ENCODE measurements at places on chromosomes 1 and 21.

DNA sequence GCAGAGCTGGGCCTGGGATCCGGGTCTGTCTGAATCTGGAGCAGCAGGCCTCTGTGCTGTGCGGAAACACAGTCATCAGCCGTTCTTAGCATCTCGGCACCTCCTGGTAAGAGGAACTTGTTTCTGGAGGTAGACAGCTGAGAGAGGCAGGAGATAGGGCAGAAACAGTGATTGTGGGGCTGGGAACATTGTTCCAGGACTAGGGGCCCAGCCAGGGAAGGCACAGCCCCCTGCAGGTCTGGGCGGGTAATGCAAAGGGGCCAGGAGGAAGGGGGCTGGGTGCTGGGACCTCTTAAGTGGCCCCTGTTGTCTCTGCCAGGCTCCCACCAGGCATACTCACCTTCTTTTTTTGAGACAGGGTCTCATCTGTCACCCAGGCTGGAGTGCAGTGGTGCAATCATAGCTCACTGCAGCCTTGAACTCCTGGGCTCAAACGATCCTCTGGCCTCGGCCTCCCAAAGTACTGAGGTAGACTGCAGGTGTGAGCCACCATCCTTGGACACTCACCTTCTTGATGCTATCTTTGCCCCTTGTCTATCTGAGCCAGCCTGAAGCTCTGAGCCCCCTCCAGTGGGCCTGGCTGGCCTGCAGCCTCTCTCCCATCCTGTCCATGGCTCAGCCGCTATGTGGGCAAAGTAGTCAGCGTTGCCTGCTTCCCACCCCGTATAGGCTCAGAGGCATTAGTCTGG is 134.3 kb upstream of the ZBTB40 start:
- DNase-seq = peak; percentile 36

GRCh38 chr1:202315576-202316168 is 26.1 kb downstream of the UBE2T start:
- peak; percentile 82 for DNase-seq

DNA sequence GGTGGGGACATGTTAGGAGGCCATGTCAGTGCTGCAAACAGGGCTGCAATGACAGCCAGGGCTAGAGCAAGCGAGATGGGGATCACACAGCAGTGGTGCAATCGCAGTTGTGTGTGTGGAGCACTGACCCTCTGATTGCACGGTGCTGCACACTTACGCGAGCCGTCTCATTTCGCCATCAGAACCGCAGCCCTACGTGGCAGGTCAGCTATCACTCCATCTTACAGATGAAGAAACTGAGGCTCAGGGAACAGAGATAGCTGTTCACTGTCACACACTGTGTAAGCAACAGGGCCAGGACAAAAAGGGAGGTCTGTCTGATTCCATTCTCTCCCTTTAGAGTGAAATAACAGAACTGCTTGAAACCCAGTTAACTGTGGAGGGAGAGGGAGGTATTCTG is 104.8 kb upstream of the SLC45A1 start:
- DNase-seq = no peak

GRCh38 chr1:200776949-200777348 is 38.3 kb downstream of the CAMSAP2 start:
- no peak for DNase-seq

DNA sequence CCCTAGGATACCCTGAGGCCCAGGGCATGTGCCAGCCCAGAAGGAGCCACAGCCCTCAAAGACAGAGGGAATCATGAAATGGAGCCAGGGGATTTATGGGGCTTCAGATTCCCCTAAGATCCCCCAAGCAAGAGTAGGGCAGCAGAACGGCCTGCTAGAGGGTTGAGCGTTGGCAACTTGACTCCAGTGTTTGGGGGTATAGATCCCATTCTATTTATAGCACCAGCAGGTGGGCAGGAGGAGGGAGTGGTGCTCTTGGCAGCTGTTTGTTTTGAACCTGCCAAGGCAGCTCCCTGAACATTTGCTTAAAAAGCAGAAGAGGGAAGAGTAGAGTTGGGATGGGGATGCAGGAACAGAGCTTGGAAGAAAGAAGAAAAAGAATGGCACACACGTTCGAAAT is 33.7 kb downstream of the GLUL start:
- no peak for DNase-seq

GRCh38 chr1:35539073-35539823 is 18.0 kb downstream of the KIAA0319L start:
- no peak for DNase-seq

DNA sequence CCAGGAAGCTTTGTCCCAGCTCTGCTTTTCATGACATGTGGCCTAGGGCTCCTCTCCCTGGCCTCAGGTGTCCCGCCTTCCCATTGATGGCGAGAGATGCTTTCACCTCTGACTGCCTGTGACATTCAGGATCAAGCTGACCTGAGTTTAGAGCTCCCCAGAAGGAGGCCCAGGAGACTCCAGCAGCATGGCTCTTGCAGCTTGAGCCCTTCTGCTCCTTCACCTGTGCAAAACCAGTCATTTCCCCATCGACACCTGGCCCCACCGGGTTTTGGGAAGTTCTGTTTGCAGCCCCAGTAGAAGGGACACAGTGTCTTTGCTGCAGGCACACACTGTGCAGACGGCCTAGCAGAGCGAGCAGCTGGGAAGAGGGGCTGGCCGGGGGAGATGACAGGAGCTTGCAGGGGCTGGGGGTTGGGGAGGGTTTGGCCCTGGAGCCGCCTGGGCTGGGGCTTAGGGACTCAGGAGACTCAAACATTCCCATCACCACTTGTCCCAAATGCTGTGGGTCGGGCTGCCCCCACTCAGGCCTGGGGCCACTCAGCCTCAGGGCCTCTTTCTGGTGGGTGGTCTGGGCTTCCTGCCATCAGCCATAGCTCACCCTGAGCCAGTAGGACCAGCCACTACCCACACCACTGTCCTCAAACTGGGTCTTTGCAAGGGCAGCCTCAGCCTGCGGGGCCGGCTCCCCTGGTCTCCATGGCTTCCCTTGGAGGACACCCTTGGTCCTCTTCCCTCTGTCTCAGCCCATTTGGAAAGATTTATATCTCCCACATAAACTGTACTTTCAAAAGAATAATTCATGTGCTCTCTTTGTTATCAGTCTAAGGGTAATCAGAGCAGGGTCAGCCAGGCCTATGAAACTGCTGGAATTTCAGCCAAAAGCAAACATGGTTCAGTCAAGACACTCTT is 3.8 kb upstream of the EDN2 start:
- no peak for DNase-seq

- no peak for DNase-seq
Observed at GRCh38 chr1:90414201-90414600, 302.9 kb downstream of the BARHL2 start.

DNA sequence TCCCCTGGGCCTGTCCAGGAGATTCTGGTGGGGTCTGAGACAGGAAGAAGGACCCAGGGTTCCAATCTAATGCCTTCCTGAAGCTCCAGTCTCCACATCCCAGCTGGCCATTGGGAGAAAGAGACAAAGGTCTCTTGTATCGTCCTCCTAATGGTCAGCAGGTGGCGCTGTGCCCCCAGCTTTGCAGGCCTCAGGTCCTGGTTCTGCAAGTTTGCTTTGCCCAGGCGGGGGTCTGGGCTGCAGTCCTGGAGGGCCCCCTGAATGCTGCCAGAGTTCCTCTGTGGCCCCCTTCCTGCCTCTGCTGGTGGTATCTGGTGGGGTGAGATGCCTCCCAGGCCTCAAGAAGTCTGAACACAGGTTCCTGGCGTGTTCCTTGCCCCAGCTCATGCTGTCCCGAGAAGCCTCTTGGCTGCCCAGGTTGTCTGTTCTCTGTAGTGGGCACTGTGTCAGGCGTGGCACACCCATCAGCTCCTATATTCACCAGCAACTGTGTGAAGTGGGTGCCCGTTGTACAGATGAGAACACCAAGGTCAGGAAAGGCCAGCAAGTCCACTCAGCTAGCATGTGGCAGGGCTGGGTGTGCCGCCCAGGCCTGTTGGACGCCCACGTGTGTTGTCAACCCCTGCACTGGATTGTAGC is 33.8 kb upstream of the CSF3R start:
- DNase-seq = peak; percentile 76

DNA sequence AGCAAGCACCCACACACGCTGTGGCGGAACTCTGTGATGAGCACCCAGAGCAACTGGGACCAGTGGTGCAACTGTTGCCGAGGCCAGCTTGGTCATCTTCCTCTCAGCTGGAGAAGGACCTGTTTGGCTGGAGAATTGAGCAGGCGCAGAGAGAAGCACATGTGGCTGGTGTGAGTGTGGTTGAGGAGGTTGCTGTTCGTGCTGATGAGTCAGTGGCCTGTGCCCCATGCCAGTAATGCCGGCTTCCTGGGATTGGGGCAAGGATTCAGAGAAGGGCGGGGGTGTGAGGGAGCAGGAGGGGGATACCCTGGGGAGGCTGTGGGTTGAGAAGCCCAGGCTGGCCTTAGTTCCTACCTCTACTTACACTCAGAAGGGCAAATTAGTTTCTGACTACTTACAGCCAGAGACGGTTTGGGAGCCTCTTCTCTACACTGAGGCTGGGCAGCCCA is 57.5 kb upstream of the EPS8L3 start:
- no peak for DNase-seq

GRCh38 chr1:165842023-165842670 is 14.7 kb downstream of the UCK2 start:
- no peak for DNase-seq

DNA sequence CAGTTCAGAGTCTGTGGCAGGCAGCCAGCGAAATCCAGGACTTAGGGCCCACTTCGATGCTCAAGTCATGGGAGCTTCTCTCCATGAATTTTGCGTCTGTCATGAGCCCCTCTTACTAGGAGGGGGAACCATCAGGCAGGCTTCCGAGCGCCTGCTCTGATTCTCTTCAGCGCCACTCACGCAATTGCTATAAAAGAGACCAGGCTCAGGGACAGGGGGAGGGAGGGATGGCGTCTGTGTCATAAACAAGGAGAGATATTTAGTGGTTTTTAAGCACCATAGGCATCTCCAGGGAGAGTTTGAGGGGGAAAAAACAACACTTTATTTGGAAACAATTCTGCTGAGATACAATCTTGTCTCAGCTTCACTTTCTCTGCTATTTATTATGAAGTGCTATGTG is 60.6 kb downstream of the NAV1 start:
- no peak for DNase-seq

DNA sequence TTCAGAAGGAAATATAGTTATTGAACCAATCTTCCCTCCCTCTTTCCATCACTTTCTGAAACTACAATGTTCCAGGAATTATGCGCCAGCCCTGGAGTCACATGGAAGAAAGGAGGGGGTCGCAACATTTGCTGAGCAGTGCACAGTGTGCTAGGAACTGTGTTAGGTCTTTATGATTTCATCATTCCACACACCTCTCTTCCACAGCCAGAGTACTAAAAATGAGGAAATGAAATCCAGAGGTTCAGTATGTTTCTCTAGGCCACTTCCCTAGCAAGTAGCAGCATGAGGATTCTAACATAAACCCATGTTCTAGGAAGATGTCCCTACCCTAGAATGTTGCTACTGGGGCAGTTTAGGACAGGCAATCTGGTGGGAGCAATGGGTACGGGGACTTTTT is 158.1 kb downstream of the SLC45A1 start:
- DNase-seq = no peak

DNA sequence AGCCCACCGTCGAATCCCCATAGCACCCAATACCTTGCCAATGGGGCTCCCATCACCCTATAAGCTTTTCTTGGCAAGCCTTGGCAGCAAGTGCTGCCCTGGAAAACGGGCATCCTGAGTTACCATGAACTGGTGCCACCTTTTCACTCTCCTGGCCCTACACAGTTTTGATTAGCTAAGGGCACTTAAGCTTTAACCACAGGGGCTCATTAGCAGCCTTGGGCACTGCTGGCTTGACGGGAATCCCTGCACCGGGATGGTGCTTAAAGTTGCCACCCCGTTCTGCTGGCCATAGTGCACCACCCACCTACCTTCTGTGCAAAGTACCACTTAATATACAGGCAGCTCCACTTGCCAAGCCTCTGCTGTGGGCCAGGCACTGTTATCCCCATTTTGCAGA is 13.7 kb downstream of the PARS2 start:
- no peak for DNase-seq

GRCh38 chr21:29413683-29414082 is 115.0 kb downstream of the BACH1 start:
- no peak for DNase-seq

DNA sequence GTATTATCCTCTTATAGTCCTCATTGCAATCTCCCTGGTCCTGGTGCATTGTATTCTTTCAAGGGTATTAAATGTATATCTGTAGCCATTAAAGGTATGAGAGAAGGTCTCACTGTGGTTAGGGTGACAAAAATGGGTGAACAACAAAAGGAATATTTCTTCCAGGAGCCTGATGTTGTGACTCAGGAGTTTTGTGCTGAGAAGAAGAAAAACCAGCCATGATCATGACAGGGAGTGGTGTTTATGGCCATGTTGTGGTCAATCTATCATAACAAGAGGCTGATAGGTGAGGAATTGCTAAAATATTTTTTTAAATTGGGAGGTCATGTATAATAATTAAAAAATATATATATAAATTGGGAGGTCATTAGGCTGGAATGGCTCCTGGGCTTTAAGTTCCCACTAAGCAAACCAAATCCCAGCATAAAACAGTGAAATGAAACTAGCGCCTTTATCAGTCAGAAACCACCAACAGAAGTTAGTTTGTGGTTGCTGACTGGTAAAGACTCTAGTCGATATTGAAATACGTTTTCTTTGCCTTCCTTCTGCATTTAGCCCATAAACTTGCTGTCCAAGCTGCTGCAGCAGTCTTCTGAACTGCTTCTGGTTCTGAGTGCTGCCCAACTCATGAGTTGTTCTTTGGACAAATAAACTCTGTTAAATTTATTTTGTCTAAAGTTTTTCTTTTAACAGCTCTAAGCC is 60.3 kb downstream of the TBX19 start:
- DNase-seq = no peak

- DNase-seq = peak; percentile 29
Observed at GRCh38 chr1:11806307-11806936, 431 bp downstream of the CLCN6 start.

GRCh38 chr1:203299169-203299568 is 6.2 kb upstream of the BTG2 start:
- DNase-seq = no peak

- DNase-seq = no peak
Observed at GRCh38 chr21:15148437-15148836, 83.6 kb upstream of the NRIP1 start.

DNA sequence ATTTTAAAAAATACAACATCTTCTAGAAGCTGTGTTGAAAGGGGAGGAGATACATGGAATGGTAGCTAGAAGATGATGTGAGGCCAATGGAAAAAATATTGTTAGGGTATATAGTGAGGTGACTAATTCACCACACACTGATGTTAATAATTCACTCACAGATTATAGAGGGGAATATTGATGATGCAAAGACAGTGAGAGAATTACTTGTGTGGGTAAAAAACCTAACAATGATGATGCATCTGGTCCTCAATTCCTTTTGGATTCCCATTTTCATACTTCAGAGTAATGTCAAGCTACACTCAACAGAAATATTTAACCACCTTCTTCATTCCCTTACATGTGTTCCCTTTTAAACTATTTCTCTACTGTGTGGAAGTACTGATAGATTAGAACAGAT is 169.5 kb upstream of the DPYD start:
- DNase-seq = no peak
